Fibroblast of skin of left quadriceps (primary cell): ENCODE measurements at places on chromosomes 5 and 9.

DNA sequence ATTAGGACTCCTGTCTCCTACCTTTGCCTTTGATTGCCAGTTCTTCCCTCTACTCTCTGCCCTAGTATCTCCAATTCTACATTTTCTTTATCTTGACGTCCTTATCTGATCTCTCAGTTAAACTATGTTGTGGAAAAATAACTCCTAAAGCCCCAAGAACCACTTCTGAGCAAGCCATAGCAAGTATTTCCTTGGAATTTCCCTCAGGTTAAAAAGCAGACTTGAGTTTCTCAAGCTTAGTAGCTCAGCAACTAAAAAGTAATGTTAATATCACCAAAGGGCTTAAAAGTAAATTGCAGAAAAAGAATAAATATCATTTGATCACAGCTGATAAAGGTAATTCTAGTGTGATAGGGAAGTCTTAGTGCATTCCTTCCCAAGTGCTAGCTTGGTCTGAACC, 13.2 kb upstream of the HSPB3 start:
- DNase-seq = no peak

DNA sequence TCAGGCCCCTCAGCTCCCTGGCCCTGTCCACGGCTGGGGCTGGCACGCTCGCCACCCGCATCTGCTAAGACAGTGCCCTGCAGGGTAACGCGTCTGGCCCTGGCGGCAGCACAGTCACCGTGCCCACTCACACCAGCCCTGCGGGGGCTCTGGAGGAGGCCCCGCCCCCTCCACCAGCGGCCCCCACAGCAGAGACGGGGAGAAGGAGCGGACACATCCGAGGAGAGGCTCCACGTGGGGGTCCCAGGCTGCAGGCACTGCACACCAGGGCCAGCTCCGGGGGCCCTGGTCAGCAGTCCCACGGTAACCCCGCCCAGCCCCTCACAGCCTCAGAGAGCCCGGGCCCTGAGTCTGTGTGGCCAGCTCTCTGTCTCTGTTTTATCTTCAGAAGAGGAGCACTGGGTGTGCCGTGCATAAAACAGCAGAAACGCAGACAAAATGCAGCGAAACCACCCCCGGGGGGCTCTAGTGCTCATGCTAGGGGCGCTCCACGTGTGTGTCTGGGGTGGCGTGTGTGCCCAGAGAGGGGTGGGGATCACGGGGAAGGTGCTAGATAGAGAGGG, 47.5 kb upstream of the NRARP start:
- no peak for DNase-seq

- no peak for DNase-seq
Observed at GRCh38 chr9:117783828-117784227, 79.6 kb downstream of the TLR4 start.

DNA sequence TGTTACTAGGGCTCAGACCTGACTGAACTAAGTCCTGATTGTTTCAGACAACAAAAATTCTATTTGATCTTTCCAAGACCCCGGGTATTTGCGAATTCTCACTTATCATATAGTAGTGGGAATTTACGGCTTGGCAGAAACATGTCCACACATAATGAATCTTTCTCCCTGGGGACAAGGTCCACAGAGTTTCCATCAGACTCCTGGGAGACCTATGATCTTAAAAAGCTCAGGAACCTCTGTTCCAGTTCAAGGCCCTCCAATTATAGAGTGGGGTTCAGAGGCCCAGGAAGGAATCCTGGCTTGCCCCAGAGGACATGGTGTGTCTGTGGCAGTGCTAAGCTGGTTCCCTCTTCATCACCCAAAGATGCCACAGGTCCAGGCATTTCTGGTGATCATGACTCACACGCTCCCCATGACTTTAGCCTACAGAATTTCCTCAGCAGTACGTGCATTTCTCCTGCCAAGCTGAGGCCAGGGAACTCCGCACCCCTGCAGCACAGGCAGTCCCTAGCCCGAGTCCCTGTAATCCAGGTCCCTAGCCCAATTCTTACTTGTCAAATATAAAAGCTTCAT, 12.6 kb downstream of the RAPGEF1 start:
- no peak for DNase-seq

DNA sequence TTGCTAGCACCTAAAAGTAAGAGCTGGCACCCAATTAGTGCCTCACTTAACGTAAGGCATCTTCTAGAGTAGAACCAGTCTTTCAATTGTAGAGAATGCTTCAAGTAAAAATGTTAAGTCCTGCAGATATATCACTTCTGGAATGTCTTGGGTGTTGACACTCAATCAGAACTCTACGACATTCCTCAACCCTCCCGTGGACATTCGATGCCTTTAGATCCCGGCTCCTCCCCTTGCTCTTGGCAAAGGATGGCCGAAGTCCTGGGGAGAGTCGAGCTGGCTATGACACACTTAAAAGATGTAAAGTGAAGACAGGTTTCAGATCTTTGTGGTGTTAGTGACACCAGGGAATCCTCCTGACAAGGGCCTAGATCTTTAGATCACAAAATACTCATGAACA, 87.5 kb upstream of the ERCC6L2 start:
- no peak for DNase-seq

- no peak for DNase-seq
Observed at GRCh38 chr5:73748510-73749400, 122.8 kb downstream of the ARHGEF28 start.

GRCh38 chr9:77421506-77422265, 226.4 kb downstream of the GNA14 start:
- DNase-seq = no peak

- no peak for DNase-seq
Observed at GRCh38 chr5:52668544-52669185, 119.1 kb upstream of the ITGA1 start.

GRCh38 chr9:135016037-135016640, 71.3 kb upstream of the OLFM1 start:
- no peak for DNase-seq
